ENCODE measurements at places on chromosomes 2 and 18.
A peak's percentile ranks its signal among the peaks of the same experiment; 100 is the strongest.

- DNase-seq, result no peak
Measured at GRCh38 chr2:54372361-54372760, 83.8 kb upstream of the SPTBN1 start.

DNA sequence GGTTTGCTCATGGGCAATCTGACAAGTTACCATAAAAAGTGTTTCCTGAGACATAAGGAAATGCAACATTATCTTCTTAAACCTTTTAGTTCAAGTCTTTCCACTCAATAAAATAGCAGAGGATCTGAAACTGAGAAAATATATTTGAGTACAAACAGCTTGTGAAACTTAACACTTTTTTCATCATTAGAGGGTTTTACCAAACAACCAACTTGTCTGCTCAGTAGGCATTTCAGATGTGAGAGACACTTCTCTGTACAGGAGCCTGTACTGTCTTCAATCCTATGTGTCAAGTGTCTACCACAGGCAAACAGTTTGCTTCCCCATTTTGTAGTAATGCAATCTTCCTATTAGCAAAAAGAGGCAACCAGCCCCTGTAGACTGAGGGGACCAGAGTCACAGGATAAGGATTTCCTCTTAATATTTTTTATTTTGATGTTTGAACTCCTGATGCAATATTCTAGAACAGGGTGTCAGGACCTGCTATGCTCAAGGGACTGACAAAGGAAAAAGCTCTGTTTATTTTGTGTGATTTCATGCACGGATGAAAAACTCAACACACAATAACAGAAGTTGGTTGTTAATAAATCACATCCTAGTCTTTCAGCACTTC is 159.1 kb upstream of the LHCGR start:
- no peak for DNase-seq

DNA sequence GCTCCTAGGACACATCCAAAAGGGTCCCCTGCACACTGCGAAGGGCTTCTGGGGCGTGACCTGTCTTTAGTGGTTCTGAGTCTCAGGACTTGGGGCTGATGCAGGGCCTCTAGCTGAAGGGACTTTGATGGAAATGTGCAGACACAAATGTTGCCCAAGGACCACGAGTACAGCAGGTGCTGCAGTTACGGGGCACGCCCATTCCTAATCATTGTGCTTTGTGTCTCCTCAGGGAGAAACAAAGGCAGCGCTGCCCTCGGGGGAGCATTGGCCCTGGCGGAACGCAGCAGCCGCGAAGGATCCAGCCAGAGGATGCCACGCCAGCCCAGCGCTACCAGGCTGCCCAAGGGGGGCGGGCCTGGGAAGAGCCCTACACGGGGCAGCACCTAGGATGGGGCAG is 8.0 kb downstream of the TUBA3E start:
- DNase-seq, result no peak

DNA sequence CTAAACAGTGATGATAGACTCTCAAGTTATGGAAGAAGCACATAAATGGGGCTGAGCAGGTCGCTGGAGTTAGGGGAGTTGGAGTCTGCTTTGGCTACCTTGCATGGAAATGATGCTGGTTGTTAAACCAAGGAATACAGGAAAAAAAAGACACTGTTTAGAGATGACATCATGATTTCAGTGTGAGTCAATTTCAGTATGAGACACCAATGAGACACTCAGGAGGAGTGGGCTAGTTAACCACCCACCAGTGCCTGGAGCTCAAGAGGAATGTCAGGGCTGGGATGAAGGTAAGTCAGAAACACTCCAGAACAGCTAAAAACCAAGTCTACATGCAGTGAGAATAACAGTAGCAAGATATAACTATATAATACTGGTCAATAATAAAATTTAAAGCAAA is 303.6 kb downstream of the SOX11 start:
- no peak for DNase-seq

- peak; percentile 56 for DNase-seq
Measured at GRCh38 chr2:213316001-213316735, 31.9 kb downstream of the SPAG16 start.

- DNase-seq, result no peak
Measured at GRCh38 chr2:19559596-19560240, 201.3 kb upstream of the OSR1 start.

Data from Daoy (cell line).